ENCODE measurements at places on chromosomes 16 and 17. TPM values are rescaled to one million over a fixed set of nuclear protein-coding genes. Genes with fewer than 3 reads are reported as not detected.

IRX6 gene
- not detected for total RNA-seq

NPB gene
- 0.58 TPM for total RNA-seq

APPBP2 gene
- 36.4 TPM for total RNA-seq

PRSS36 gene
- 0.85 TPM for total RNA-seq

MRPL10 gene
- 26.6 TPM for total RNA-seq

NDRG4 gene
- total RNA-seq = 7.3 TPM

KRTAP1-5 gene
- total RNA-seq = 1.9 TPM

TBC1D3D gene
- total RNA-seq = not detected

PLK1 gene
- total RNA-seq = 45.8 TPM

TM4SF5 gene
- total RNA-seq = not detected

CHRNE gene
- 0.56 TPM for total RNA-seq

GDPD3 gene
- 0.77 TPM for total RNA-seq

RNF43 gene
- total RNA-seq = 0.28 TPM

CTRB2 gene
- total RNA-seq = not detected

PIPOX gene
- 5.1 TPM for total RNA-seq

CHST5 gene
- not detected for total RNA-seq

CLTC gene
- 451 TPM for total RNA-seq

OR2C1 gene
- under 0.01 TPM for total RNA-seq

PRKCB gene
- total RNA-seq = not detected

LLGL2 gene
- 0.58 TPM for total RNA-seq

ESRP2 gene
- total RNA-seq = 0.28 TPM

TERB1 gene
- total RNA-seq = 0.56 TPM

WNK4 gene
- total RNA-seq = 3.5 TPM

CA5A gene
- total RNA-seq = not detected

HIGD1B gene
- total RNA-seq = not detected

SRL gene
- total RNA-seq = 0.38 TPM

WFDC1 gene
- total RNA-seq = 3.3 TPM

NOS2 gene
- under 0.01 TPM for total RNA-seq

PLXDC1 gene
- total RNA-seq = 1.1 TPM

PIRT gene
- not detected for total RNA-seq

ARMC7 gene
- total RNA-seq = 1.9 TPM

PRSS22 gene
- under 0.01 TPM for total RNA-seq

CFAP97D1 gene
- under 0.01 TPM for total RNA-seq

TPSG1 gene
- not detected for total RNA-seq

OTOP3 gene
- total RNA-seq = not detected

SEC14L5 gene
- not detected for total RNA-seq

ST6GALNAC2 gene
- total RNA-seq = 0.96 TPM

TMIGD1 gene
- not detected for total RNA-seq

ITGAL gene
- total RNA-seq = not detected

KRT31 gene
- not detected for total RNA-seq

ZNF385C gene
- total RNA-seq = not detected

KDM6B gene
- 68.6 TPM for total RNA-seq

SP2 gene
- total RNA-seq = 0.28 TPM

MLLT6 gene
- 25.4 TPM for total RNA-seq
